ENCODE measurements at places on chromosomes 16 and 17. TPM values are rescaled to one million over a fixed set of nuclear protein-coding genes. Genes with fewer than 3 reads are reported as not detected.

The ARHGAP23 gene
- total RNA-seq: 69.4 TPM

- DNase-seq: no peak
Measured at GRCh38 chr16:86245351-86245750, 265.0 kb upstream of the FOXF1 start.

The ACE gene
- 3.4 TPM for total RNA-seq

The FA2H gene
- total RNA-seq: not detected

- DNase-seq: peak; percentile 92
Measured at GRCh38 chr17:30950669-30951399, 20.0 kb upstream of the RNF135 start.

DNA sequence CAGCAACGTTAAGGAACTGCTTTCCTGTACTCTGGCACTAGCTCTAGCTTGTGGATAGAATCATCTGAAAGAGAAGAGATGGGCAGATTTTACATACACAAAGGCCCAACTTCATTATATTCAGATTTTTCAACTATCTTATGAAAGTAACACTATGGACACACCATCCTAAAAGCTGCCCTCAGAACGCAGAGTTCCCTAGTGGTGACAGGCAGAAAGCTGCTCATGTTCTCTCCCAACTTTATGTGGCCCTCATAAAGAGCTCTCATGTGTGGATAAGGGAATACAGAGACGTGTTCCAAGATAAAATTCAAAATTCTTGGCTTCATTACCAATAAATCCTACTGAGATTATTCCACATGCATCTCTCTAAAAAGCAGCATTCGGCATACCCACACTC, 1.5 kb downstream of the CFAP20 start:
- DNase-seq: peak; percentile 59

The ADAMTS18 gene
- total RNA-seq: not detected

- peak; percentile 88 for DNase-seq
Measured at GRCh38 chr16:28974007-28974436, 556 bp upstream of the SPNS1 start.
